ENCODE measurements at places on chromosomes 2 and 18.

DNA sequence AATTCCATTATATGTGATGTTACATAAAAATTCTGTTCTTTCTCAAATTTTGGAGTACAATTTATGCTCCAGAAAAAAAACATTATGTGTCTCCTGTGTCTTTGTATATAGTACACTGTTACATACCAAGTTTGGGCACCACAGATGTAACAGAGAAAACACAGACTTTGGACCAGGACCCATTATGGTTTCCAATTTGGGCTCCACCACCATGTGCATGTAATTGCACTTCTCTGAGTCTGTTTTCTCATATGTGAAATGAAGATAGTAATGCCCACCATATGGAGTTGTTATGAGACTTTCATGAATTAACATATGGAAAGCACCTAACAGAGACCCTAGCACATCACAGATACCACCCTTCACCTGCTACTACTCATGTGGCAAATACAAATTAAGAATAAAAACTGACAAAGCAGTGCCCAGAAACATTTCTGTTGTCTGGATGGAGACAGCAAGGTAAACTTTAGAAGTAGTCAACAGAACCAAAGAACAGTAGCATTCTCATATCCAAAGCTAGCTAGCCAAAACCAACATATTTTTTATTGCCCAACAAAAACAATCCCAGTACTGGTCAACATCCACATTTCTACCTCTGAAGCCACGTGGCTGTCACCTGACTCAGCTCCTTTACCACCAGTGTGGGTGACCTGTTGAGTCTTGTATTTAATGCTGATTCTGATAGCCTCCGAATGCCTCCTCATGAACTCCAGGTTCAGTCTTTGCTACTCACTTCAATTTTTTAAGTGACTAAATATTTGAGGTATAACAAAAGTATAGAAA lies 42.9 kb downstream of the ANTXR1 start:
- no peak for DNase-seq

DNA sequence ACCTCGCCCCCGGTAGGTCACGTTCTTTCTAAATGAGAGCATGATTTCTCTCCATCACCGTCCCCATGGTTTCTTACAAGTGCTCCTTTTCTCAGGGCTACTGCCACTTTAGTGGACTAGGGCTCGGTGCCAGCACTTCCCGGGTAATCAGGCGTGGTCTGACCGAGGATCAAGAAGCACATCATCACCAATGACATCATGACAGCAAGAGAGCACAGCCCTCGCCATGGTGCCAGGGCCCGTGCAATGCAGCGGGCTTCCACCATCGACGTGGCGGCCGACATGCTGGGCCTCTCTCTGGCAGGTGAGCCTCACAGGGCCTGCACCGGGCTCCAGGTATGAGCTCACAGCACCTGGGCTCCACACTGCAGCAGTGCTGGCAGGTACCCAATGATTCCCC lies 75.2 kb downstream of the INPP4A start:
- DNase-seq, result no peak

GRCh38 chr18:45173799-45174519 lies 441.3 kb upstream of the SLC14A2 start:
- DNase-seq, result no peak

DNA sequence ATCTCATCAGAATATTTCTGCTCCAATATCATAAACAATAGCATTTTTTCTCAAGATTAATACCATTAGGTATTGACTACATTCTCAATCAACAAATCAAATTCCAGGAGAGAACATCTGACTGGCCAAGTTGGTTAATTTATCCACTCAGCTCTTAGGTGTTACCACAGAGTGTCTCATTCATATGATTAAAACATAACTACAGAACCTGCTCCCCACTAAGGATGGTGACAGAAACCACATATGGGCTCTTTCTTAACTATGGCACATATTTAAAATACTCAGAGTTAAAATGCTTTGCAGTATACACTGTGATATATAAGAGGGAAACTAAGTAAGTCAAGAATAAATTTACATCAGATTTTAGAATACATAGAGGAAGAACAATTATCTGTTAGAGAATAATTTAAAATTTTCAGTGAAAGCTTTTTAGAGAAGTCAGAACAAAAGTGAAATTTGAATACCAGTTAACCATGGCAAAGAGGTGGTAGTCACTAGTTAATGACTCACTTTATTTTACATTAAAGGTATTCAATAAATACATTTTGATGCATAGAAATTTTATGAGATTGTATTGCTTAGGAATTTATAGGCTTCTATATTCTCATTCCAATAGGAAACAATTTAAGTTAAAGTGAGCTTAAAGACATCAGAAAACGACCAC lies 1120.8 kb upstream of the TMEFF2 start:
- no peak for DNase-seq

DNA sequence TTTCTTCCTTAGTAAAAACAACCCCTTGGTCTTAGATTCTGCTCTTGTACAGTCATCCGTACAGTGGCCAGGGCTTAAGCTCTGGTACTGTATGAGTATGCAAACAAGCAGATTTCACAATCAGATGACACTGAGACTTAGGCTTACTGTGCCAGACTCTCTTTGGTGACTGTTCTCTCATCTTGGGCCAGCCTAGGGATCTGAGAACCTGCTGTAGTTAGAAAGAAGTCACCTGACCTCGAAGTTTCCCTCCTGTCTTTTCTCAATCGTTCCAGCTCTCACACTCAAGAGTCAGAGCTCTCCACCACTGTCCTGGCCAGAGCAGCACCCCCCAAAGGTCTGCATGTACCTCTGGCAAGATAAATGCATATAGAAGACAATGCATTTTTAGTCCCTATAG lies 63.2 kb downstream of the ZEB2 start:
- DNase-seq, result peak; percentile 7

- DNase-seq, result no peak
These were observed 193.5 kb upstream of the ALKAL2 start for GRCh38 chr2:481388-481787.

DNA sequence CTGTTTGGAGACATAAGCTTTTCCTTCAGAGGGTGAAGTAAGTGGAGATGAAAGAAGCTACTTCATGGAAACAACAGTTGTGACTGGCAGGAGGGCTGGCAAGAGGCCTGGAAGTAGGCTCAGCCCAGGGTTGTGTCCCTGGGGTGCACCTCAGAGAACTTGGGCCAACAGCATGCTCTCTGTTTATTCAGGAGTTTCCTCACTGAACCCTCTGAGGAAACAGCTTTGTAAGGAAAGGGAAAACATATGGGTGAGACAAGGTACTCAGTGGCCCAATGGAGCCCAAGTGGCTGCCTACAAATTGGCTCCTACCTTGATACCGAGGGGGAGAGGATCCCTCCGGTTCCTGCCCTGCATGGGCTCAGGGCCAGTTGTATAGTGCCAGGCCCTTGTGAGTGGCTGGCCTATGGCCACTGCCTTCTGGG lies 115.5 kb upstream of the ITGA6 start:
- no peak for DNase-seq

DNA sequence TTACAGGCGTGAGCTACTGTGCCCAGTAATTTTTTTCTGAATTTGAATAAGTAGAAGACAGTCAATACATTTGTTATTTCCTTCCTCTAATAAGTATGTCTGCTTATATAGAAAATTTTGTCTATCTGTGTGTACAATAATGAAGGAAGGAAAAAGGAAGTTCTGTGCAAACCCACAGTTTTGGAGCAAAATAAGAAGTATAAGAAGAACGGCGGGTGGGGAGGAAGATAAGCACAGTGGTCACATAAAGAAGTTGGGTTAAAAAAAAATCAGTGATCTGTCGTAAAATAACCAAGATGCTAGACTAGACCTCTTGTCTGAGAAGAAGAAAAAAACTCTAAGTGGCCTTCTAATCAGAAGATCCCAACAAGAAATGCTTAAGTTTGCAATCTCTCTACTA lies 20.2 kb downstream of the MGAT4A start:
- no peak for DNase-seq

DNA sequence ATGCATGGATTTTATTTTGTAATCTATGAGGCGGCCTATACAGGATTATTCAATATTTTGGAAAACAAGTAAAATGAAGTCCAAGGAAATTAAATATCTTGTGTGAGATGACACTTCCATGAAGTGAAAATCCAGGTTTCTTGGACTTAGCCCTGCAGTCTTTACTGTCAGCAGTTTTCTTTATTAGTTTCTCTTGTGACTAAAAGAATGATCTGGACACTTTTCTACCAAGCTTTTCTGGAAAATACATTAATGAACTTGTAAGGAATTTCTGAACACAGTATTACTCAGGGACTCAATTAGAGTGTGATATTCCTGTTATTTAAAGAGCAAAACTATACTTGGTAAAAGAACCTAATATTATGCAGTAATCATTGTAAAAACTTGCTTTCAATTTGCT lies 610.4 kb upstream of the SLC8A1 start:
- no peak for DNase-seq

DNA sequence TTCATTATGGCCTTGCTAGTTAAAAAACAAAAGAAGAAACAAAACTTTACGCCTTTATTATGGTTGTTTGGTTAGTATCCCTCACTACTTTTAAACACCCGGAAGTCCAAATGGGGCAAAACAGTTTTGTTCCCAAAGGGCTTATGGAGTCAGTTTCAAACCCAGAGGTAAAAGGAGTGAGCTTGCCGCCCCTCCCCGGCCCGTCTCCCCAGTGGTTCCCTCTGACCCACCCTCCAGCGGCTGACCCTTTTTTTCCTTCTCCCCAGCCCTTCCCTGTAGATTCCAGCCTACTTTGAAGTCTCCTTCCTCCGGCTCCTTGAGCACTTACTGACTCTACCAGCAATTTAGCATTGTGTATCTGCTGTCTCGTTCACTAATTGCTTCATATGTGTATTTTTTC lies 209.2 kb downstream of the ICOS start:
- DNase-seq, result no peak

DNA sequence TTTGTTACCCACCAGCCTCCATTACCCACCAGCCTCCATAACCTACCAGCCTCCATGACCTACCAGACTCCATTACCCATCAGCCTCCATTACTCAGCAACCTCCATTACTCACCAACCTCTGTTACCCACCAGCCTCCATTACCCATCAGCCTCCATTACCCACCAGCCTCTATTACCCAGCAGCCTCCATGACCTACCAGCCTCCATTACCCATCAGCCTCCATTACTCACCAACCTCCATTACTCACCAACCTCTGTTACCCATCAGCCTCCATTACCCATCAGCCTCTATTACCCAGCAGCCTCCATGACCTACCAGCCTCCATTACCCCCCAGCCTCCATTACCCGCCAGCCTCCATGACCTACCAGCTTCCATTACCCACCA lies 133.3 kb upstream of the HS6ST1 start:
- no peak for DNase-seq

DNA sequence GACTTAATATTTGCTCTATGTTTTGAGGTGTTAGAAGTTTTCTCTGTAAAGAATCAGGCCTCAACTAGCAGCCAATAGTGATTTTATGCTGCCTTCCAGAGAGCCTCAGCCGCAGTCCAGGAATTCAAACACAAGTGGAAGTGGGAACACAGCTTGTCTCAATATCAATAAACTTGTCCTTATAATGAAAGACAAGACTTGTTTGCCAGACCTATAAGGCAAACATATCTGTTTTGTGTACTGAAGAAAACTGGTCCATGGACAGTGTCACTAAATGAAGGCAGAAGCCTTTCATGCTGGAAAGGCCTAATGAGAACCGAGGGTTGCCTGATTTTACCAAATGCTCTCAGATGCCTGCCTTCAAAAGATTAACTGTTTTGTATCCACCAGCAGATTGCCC lies 182.2 kb downstream of the EPHA4 start:
- no peak for DNase-seq

DNA sequence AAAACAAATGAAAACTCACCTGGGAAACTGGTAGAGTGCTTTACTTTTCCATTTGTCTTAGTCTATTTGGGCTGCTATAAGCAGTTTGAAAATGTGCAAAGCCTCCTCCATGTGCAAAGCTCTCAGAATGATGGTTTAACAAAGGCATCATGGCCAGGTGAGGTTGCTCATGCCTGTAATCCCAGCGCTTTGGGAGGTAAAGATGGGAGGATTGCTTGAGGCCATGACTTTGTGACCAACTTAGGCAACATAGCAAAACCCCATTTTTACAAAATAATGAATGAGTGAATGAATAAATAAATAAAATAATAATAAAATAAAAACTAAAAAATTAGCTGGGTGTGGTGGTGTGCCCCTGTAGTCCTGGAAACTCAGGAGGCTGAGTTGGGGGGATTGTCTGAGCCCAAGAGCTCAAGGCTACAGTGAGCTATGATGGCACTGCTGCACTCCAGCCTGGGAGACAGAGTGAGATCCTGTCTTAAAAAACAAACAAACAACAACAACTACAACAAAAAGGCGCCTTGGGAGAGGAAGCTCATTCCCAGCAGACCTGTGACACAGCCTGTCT lies 71.8 kb downstream of the MYCN start:
- no peak for DNase-seq

GRCh38 chr2:199342334-199342733 lies 115.4 kb downstream of the SATB2 start:
- DNase-seq, result no peak

- no peak for DNase-seq
These were observed 4.2 kb upstream of the ITGA6 start for GRCh38 chr2:172423160-172423559.

DNA sequence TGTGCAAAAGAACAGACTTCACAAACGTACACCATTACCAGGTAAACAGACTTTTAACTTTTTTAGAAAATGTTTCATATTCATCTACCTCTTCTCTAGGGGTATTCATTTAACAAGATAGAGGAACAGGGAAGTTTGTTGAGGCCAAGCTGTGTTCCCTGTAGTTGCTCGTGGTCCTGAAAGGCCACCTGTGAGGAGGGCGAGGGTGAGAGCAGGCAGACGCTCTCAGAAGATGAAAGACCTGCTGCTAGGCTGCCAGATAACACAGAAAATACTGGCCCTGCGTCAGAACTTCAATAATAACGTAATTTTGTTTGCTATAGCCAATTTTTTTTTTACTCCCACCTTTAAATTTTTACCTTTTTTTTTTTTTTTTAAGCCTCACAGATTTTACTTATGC lies 42.0 kb downstream of the SOCS6 start:
- no peak for DNase-seq

DNA sequence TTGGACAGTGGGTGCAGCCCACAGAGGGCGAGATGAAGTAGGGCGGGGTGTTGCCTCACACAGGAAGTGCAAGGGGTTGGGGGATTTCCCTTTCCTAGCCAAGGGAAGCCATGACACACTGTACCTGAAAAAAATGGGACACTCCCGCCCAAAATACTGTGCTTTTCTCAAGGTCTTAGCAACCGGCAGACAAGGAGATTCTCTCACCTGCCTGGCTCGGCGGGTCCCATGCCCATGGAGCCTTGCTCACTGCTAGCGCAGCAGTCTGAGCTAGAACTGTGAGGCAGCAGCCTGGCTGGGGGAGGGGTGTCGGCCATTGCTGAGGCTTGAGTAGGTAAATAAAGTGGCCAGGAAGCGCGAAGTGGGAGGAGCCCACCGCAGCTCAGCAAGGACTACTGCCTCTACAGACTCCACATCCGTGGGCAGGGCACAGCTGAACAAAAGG lies 244.7 kb downstream of the NBAS start:
- DNase-seq, result peak; percentile 23

Measured in stimulated activated CD4-positive, alpha-beta T cell treated with anti-CD3 and anti-CD28 coated beads, Interleukin-15, amount 100 ng/mL, for 24 hours (primary cell).